Hematopoietic multipotent progenitor cell treated with erythropoietin and hydrocortisone succinate and interleukin-3 and kit ligand, for 8 days (in vitro differentiated cells): ENCODE measurements at places on chromosomes 5 and 9.

- no peak for DNase-seq
These were observed 14.2 kb downstream of the SPARC start for GRCh38 chr5:151672516-151672915.

DNA sequence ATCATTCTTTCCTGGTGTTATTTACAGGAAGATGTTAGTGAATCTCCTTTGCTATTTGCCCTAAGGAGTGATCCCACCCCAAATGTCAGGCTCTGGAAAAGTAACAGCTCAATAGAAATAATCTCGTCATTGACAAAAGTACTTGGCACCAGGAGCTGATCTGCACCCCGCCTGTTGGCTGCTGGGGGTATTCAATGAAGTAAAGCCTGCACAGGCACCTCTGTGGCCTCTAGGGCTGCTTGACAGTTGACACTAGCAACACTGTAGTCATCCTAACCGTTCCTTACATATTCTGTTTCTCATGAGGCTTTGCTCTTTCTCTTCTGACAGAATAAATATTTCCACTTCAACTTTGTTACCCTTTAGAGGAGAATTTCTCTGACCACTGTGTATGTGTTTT is 103.4 kb downstream of the DOCK2 start:
- DNase-seq, result no peak

DNA sequence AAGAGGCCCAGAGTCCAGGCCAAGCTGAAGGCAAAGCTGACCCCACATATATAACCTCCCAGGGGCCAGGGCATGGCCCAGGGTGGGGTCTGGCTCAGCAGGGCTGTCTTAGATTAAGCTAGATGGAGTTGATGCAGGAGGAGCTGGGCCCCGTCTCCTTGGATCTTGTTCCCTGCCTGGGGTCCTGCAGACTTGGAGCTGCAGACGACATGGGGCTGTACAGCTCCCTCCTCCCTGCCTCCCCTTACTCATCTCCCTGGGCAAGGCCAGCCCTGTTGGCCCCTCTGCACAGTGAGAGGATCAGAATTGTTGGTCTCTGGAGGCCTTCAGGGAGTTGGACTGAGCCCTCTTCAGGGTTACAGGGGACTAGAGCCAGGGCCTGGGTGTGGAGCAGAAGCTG is 134.9 kb downstream of the RGS3 start:
- no peak for DNase-seq

DNA sequence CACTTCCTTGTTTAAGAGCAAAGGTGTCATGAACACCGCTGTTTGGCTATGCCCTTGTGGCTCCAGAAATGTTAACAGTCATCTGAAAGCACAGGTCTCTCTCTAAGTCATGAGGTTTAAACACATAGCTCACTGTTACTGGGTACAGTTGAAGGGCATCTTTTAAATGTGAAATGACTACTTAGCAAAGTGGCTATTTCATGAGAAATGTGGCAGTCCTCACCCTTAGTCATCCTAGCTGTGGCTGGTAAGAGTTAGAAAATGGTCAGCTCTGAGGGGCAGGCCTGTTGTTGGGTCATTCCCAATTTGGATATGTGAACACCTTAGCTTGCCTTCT is 24.2 kb upstream of the TMEM171 start:
- no peak for DNase-seq

- DNase-seq, result no peak
These were observed 48.8 kb downstream of the MLANA start for GRCh38 chr9:5939530-5939929.

DNA sequence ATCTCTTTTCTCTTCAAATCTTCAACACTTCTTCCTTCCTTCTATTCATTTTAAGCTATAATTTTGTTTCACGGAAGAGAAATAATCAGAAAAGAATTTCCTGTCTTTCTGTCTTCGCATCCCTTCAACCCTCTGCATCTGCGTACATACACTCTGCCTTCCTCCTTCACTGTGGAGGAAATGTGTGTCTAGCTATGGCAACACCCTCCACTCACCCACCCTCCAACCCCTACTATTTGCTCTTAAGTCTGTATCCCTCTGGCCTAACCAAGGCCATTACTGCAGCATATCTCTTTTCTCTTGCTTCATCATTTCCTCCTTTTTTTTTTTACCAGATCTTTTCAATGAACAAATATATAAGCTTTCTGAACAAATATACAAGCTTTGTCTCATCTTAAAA is 105.7 kb upstream of the NUDT12 start:
- no peak for DNase-seq

- no peak for DNase-seq
These were observed 267.5 kb downstream of the NR3C1 start for GRCh38 chr5:143135832-143136551.

DNA sequence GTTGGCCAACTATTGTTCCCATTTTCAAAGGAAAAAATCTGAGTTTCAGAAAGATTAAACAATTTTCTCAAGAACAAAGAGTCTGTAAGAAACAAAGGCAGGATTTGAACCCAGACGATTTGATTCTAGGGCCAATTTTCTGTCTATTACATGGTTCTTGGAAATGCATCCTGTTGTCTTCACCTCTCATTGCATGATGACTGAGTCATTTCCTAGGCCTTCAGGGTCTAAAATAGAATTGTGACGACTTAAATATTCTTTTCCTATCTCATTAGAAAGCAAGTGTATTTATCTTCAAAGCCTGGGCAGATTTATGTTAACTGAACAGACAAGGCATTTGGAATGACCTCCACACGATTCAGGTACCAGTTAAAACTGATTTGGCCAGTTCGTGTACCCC is 512.9 kb downstream of the NTRK2 start:
- no peak for DNase-seq

- DNase-seq, result no peak
These were observed 73.8 kb upstream of the KLF9 start for GRCh38 chr9:70488098-70488792.

DNA sequence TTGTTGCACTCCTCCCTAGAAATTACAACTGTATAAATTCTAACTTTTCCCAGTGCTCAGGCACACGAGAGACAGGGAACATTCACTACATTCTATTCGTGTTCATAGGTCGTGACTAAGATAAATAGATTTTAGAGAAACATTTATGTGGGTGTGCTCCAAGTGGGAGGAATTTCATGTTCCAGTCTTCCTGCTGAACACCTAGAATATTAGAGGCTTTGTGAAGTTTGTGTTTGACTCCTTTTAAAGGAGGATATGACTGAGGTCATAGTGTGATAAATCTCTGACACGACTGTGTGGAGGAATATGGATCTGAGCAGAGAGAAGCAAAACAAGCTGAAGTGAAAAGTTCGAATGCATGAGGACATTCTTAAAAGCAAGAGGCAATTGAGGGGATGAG is 355.3 kb downstream of the ZSWIM6 start:
- DNase-seq, result no peak

DNA sequence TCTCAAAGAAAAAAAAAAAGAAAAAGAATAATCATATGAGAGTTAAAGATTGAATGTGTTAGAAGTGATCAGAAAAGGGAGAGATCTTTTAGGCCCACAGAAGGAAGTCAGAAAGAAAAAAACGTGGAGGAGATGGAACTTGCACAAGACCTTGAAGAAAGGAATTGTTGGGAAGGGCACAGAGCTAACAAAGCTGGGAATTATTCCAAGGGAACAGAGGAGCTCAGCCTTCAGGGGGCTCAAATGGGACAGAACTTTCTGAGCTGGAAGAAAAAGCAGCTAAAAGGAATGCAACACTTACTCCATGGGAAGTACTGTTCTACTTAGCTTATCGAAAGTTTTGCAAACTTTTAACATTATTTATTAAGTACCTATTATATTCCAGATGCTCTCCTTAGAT is 153.4 kb upstream of the ADRA1B start:
- no peak for DNase-seq

GRCh38 chr5:92613546-92613945 is 967.5 kb downstream of the NR2F1-AS1 start:
- no peak for DNase-seq

GRCh38 chr5:60977956-60978737 is 33.1 kb downstream of the NDUFAF2 start:
- DNase-seq, result no peak

GRCh38 chr9:33233626-33234342 is 6.2 kb upstream of the SPINK4 start:
- DNase-seq, result peak; percentile 91

DNA sequence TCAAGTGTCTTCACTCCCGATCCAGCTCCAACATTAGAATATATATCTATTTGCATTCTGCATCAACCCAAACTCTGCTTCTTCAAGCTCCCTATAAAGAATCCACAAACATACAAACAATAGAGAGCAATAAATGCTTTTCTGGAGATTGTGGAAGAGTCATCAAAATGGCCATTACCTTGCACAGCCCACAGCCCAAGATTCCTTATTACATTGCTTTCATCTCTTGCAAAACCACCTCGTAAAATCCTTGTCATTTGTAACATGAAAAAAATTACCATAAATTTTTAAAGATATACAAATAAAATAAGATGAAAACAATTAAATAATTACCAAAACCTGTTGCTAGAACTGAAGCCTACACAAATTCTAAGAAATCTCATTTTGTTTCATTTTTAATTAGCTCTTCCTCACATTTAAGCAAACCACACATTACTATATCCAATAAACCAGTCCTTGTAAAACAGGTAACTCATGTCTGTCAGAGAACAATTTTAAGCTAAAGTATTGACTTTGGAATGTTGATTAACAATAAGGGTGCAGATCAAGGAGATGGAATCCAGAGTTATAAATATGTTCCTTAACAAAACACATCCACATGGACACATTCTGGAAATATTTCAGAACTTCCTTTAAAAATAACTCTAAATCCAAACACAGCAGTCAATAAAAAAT is 7.1 kb downstream of the SPINK9 start:
- DNase-seq, result no peak

GRCh38 chr9:21796768-21797167 is 5.7 kb upstream of the MTAP start:
- no peak for DNase-seq

DNA sequence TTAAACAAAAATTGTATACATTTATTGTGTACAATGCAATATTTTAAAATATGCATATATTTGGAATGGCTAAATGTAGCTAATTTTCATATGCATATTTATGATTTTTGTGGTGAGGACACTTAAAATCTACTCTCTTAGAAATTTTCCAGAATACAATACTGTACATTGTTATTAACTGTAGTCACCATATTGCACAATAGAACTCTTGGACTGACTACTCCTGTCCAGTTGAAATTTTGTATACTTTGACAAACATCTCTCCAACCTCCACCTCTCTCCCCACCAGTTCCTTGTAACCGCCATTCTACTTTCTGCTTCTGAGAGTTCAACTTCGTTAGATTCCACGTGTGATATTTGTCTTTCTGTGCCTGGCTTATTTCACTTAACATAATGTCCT is 49.2 kb upstream of the TAF11L2 start:
- no peak for DNase-seq

DNA sequence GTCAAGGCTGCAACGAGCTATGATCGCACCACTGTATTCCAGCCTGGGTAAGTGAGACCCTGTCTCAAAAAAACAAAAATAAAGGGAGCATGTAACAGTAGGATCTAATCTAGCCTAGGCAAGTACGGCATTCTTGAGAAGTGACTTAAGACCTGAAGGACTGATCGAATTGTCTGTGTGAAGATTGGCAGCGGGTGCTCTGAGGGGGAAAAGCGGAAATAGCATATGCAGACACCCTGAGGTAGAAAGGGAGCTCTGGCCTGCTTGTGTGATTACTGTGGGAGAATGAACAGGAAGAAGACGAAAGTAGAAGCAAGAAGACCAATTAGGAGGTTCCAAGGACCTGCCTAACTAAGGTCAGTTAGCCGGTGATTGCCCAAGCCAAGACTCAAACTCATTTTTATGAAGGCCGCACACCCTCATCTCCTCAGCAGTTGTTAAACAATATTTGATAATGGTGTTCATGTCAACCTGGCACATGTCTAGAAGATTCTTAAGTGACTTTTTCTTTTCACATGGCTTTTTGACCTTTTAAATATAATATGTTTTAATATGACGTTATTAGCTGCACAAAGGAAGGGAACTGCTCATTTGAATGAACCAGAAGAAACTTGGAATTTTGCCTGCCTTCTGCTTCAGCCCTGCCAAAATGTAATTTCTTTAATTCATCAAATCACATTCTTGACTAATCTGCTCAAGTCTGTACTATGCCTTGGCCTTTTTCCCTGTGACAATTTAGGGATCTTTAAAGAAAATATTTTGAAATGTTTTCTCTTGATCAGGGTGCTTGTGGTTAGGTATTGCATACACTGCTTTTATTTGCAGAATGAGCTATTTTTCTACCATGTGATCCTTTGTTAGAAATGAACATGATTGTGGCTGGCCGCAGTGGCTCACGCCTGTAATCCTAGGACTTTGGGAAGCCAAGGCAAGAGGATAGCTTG is 289.2 kb upstream of the DMRT1 start:
- no peak for DNase-seq

GRCh38 chr9:121376214-121376830 is 6.3 kb upstream of the STOM start:
- peak; percentile 55 for DNase-seq

GRCh38 chr5:82416512-82416911 is 138.4 kb upstream of the RPS23 start:
- DNase-seq, result no peak

GRCh38 chr5:60370508-60370907 is 329.5 kb downstream of the DEPDC1B start:
- DNase-seq, result no peak

DNA sequence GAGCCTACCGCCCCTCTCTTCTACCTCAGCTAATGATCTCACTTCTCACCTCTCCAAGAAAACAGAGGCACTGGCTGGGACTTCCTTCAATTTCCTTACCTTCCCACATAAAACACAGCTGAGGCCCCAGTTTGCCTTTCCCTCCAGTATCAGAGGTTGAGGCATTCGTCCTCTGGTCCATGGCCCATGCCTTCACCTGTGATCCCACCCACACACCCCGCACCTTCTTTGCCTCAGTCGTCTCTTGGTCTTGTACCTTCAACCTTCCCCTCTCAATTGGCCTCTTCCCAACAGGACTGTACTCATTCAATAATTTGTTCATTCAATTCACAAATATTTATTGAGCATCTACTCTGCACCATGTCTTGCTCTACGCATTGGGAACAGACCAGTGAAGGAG is 11.0 kb upstream of the NSD1 start:
- DNase-seq, result no peak

- DNase-seq, result no peak
These were observed 284.6 kb upstream of the PDE4D start for GRCh38 chr5:60178101-60178500.

DNA sequence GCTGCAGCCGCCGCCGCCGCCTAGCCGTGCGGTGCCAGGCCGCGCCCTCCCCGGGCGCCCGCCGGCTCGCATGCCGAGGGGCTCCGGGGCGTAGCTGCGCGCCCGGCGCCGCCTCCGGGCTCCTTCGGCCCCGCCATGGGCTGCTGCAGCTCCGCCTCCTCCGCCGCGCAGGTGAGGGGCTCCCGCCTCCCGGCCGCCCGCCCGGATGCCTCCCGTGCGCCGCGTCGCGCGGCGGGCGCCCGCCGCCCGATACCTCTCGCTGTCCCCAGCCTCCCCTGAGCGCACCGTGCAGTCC is 230 bp downstream of the SLC44A1 start:
- no peak for DNase-seq

GRCh38 chr5:156513123-156513815 is 186.3 kb downstream of the SGCD start:
- DNase-seq, result no peak

- DNase-seq, result no peak
These were observed 14.8 kb upstream of the CEMIP2 start for GRCh38 chr9:71783120-71783523.

- no peak for DNase-seq
These were observed 19.5 kb upstream of the ARSI start for GRCh38 chr5:150322202-150322601.

GRCh38 chr9:121886759-121887485 is 206.2 kb downstream of the TTLL11 start:
- no peak for DNase-seq
